ENCODE measurements at places on chromosomes 2 and 18.

GRCh38 chr2:63819765-63820717 is 21.7 kb upstream of the UGP2 start:
- DNase-seq = peak; percentile 41

- peak; percentile 89 for DNase-seq
These were observed 254.8 kb downstream of the CDH2 start for GRCh38 chr18:27921904-27922751.

GRCh38 chr2:43540021-43540779 is 55.6 kb downstream of the THADA start:
- DNase-seq = peak; percentile 94

GRCh38 chr2:28445448-28446258 is 50.2 kb upstream of the PLB1 start:
- DNase-seq = peak; percentile 92

DNA sequence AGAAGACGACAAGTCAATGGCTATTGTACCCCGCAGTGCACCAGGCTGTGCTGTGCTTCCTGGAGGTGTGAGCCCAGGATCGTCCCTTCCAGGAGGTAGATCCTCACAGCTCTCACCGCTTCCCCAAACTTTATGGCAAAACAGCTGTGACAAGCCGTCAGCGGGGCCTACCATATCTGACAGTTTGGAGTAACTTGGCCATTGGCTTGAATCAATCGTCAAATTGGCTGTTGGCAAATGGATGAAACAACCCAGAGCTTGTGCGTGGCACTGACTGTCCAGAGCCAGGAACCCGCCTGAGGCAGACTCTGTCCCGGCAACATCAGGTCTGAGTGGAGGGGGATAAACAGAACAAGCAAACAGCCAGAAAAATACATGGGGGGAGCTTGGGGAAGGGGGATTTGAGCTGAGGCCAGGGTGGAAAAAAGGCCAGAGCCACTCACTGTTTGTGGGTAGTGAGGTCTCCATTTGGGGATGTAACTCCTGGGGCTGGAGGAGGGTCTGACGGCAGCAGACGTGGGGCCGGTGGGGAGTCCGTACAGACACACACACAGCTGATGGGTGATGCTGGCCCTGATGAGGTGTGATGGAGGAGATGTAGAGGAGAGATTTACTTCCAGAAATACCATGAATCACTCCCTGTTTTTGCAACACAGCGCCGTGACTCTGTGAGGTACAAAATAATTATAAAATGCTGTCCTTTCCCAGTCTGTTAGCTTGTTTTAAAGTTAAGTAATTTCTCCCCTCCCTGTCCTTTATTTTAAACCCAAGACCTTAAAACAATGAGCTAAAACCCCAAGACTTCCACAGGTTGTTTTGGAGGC is 174.8 kb downstream of the TWIST2 start:
- no peak for DNase-seq

DNA sequence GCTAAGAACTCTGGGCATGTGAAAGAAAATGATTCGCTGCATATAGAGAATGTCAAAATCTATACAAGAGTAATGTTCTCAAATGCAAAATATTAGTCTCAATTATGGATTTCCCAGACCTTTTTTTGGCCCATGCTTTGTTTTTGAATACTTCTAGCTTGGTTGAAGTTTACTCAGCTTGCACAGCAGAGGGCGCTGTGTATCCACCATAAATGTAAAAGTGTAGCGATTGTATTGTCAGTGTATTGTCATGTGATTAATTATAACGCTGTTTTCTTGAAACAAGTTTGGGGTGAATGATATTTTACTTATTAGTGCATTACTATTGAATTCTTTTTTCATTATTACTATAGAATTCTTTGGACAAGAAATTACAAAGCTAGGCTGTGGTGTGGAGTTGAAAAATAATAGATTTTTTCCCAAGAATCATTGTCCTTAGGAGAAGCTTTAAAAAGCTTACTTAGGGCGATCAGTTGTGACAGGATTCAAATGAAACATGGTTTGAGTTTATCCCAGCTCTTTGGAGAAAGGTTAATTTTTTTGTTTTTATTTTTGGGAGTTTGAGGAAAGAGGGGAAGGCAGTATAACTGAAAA is 98.3 kb downstream of the PIK3C3 start:
- DNase-seq = peak; percentile 28

GRCh38 chr2:131093696-131094462 is 619 bp upstream of the FAM168B start:
- no peak for DNase-seq

DNA sequence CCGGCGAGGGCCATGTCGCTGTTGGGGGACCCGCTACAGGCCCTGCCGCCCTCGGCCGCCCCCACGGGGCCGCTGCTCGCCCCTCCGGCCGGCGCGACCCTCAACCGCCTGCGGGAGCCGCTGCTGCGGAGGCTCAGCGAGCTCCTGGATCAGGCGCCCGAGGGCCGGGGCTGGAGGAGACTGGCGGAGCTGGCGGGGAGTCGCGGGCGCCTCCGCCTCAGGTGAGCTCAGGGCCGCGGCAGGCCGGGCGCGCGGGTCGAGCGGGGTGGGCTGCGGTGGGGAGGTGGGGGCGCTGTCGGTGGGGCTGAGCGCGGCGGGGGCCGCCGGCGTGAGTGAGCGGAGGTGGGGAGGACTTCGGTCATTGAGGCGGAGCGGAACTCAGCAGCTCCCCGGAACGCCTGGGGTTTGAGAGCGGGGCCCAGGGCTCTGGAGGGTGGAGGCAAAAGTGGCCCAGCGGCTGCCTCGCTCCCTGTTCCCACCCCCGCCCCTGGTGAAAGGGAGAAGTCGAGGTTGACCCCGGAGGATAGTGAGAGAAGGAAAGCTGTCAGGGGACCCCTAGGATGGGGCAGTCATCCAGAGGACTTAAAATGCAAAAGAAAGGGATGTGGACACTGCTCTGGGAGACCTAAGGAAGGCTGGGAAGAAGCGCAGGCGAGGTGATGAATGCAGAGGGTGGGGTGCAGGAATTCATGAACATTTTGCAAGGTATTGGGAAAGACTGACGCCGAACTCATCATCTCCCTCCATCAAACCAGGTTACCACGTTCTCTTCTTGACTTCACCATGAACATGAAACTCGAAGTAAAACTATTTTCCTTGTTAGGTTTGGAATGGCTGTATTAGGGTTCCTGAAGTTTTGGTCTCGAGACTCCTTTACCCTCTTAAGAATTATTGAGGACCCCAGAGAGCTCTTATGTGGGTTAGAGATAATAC is 633 bp downstream of the MALT1 start:
- no peak for DNase-seq

DNA sequence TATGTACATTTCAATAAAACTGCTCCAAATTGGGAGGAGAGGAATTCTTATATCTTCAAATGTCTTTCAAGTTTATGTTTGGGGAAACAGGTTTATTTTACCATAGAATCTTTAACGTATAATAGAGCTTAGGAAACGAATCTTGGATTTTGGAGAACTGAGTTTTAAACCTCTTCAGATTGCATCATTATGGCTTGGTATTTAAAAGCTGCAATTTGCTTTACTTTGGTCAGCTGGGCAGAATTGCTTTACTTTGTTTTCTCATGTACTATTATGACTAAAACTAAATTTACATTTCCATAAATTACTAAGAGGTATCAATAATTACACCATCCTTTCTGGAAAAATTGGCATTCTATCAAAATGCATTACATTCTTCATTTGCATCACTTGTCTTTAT is 54.6 kb downstream of the BAZ2B start:
- no peak for DNase-seq

- DNase-seq = no peak
These were observed 274.6 kb downstream of the ETAA1 start for GRCh38 chr2:67671464-67672450.

- DNase-seq = no peak
These were observed 2.9 kb downstream of the ACKR3 start for GRCh38 chr2:236572482-236572881.

DNA sequence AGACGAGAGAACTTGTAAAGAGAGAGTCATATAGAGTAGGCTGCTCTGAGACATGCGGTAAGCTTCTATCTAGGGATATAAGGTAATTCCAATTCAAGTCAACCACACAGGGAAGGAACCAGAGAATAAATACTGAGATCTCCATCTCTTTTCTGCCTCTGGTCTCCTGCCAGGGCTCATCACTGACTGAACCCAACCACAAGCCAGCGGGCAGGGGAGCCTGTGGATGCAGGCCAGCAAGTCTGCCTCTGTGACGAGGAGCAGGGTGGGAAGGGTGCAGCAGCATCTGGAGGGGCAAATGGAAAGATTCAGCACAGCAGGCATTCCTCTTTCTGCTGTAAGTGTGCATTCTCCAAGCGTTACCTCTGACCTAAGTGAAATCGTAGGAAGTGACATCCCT is 82.2 kb downstream of the ICOS start:
- DNase-seq = no peak

DNA sequence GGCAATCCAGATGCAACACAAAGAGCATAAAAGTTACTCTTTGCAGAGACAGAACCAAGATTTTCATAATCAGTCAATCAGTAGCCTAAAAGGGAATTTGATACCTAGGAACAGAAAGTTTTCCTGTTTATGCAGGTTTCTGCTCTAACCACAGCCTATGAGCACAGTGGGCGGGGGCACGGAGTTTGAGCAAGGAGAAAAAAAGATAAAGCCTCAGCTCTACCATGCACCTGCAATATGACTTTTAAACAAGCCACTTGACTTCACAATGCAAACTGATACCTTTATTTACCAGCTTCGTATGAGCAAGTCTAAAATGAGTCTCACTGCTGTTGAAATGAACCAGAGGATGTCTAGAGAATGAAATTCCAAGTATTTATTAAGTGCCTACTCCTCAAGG is 5.6 kb upstream of the LRATD1 start:
- no peak for DNase-seq

GRCh38 chr2:206095536-206096332 is 9.8 kb upstream of the INO80D start:
- DNase-seq = no peak

DNA sequence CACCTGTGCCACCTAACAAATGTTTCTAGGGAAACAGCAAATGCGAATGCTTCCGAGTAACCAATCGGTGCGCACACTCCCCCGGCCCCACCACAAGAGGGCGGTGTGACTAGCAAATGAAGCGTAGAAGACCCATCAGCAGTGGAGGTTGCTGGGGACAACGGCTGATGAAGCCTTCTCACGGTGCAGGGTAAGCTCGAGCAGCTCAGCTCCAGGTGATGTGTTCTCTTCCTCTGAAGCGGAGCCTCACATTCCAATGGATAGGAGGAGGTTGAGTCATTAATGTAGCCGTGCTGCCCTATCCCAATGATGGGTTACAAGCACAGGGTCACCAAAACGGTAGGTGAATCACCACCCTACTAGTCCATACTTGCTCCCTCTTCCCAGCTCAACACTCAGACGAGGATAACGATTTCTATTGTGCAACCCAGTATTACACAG is 127.6 kb upstream of the TWIST2 start:
- no peak for DNase-seq

DNA sequence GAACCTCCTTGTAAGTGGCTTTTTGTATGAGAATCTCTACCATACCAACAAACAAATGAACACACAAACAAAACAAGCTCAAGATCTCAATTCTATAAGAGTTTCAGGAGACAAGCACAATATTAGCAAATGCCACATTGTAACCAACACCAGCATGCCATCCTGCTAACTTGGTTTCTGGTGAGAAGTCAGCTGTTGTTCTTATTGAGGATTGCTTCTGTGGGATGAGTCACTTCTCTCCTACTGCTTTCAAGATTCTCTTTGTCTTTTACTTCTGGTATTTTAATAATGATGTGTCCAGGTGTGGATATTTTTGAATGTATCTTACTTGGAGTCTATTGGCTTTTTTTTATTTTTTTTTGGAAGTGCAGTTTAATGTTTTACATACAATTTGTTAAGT is 131.7 kb downstream of the BCL2L11 start:
- DNase-seq = no peak

DNA sequence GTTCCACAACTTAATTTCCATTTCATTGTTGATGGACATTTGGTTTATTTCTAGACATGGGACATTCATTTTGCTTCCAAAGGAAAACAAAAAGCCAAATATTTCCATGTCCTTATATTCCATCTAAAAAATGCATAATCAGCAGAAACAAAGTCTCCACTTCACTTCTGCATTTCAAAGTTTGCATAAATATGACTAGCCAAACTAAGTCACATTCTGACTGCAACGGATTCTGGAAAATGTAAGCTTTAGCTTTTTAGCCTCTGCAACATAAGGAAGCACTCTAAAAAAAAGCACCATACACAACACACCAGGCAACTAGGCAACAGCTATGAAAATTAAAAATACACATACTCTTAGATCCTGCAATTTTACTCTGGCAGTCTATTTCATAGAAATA is 135.3 kb downstream of the ETAA1 start:
- no peak for DNase-seq

DNA sequence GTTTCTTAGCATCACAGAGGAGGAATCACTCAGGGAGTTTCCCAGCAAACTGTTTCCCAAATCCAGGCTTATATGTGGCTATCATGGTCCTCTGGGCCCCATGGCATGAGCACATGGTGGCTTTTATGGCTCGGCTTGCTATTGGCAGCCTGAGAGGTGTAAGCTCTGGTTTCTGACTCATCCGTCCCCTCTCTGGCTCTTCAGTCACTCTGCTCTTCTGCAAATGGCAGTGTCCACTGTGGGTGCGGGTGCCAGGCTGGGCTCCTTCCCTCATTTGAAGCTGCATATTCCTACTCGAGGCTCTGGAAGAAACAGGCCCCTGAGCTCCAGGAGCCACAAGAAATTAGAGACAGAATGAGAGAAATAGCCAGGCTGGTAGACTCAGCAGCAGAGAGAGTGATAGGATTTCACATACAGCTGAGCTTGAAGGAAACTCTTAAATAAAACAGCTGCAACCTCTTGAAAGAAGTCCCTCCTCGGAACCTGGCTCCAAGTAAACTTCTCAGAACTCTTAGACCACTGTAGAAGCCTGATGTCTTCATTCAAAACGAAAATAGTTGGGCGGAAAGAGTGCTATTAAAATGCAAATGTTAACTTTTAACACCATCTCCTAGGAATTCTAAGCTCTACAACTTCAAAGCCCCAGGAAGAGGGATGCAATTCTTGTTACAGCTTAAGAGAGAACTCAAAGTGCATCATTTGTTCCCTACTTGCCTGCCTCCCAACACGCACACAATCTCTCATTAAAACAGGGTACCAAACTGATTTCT is 212.6 kb upstream of the SP5 start:
- DNase-seq = no peak

- no peak for DNase-seq
These were observed 449.7 kb downstream of the TXNL1 start for GRCh38 chr18:56188529-56189275.

DNA sequence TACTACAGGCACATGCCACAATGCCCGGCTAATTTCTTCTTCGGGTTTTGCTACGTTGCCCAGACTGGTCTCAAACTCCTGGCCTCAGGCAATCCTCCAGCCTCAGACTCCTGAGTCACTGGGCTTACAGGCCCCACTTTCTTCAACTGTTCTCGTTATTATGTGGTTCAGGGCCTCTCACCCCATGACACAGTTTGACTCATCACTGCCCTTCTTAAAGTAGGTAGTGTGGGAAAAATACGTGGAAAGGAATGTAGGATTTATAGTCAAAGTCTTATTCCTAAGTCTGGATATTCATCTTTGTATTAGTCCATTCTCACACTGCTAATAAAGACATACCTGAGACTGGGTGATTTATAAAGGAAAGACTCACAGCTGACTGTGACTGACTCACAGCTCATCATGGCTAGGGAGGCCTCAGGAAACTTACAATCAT is 19.4 kb downstream of the CENPA start:
- DNase-seq = peak; percentile 27

Measured in fibroblast of skin of left quadriceps (primary cell).